Mammary epithelial cell (primary cell): ENCODE measurements at places on chromosomes 3 and 15. TPM values are rescaled to one million over a fixed set of nuclear protein-coding genes. Genes with fewer than 3 reads are reported as not detected.

TOMM70 gene
- 43.5 TPM for total RNA-seq

GPR160 gene
- 0.33 TPM for total RNA-seq

IQCH gene
- total RNA-seq: 4.9 and 6.8 TPM in 2 replicates

GOLGA6L7 gene
- total RNA-seq: not detected

COLQ gene
- total RNA-seq: 0.33 and 0.37 TPM in 2 replicates

CACNA1D gene
- total RNA-seq: 0.19 and 0.87 TPM in 2 replicates

IL17RB gene
- total RNA-seq: 1.7 TPM

CCDC39 gene
- total RNA-seq: not detected

GNAT1 gene
- 1.8 TPM in 1 of 2 replicates, not detected in the other for total RNA-seq

P2RY13 gene
- total RNA-seq: not detected in 2 replicates

DHFR2 gene
- total RNA-seq: 3.2 TPM

STAG1 gene
- total RNA-seq: 28.7 and 29.9 TPM in 2 replicates

LMLN gene
- total RNA-seq: 7.2 and 7.3 TPM in 2 replicates

LIPH gene
- 0.38 TPM in 1 of 2 replicates, not detected in the other for total RNA-seq

TNNC1 gene
- 0.85 and 1.3 TPM in 2 replicates for total RNA-seq

TICRR gene
- 4.1 and 13.7 TPM in 2 replicates for total RNA-seq

TMEM212 gene
- total RNA-seq: not detected

HRG gene
- under 0.01 TPM for total RNA-seq

GP9 gene
- not detected in 2 replicates for total RNA-seq

SKOR1 gene
- 0.27 TPM in 1 of 2 replicates, not detected in the other for total RNA-seq

MME gene
- total RNA-seq: 22.5 and 32.2 TPM in 2 replicates

LYSMD4 gene
- total RNA-seq: 9.1 and 10.9 TPM in 2 replicates

PDCD7 gene
- 16.7 TPM for total RNA-seq
